ENCODE measurements at places on chromosomes 7 and 10.

- no peak for DNase-seq
These were observed 392.9 kb downstream of the KCNMA1 start for GRCh38 chr10:77244746-77245145.

DNA sequence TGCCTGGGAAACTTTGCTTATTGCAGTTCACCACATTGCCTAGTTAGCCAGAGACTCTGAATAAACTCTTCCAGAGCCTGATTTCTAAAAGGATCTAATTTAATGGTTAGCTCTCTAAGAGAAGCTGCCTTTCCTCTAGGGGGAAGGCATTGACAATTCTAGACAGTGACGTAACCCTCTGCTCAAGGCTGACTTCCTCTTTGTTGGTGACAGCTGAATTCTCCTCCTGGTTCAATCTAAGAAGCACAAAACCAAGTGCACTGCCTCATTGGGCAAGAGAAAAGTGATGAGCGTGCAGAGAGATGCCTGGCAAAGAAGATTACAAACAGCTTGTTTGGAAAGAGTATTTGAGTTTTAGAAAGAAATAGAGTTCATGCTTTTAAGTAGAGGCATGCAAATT, 102.7 kb downstream of the MACC1 start:
- no peak for DNase-seq

- DNase-seq: no peak
These were observed 41.1 kb upstream of the PRKAR1B start for GRCh38 chr7:767941-768731.

DNA sequence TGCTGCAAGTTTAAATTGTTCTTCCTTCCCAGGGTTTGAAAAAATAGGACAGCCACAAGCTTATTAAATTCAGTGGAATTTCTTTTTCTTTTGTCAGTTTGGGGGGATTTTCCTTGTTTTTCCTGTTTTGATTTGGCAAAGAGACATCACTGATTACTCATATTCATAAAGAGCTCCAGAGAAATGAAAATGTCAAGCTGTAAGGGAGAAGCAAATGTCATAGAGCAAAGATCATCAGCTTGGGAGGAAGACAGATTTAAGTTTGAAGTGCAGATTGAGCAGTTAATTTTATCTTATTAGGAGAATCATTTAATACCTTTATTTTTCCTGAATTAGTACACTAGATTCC, 255.8 kb upstream of the PHYHIPL start:
- no peak for DNase-seq

Data from DND-41 (cell line).